Psoas muscle (tissue), 8 donors: ENCODE measurements at places on chromosomes 4 and X. TPM values are rescaled to one million over a fixed set of nuclear protein-coding genes. Genes with fewer than 3 reads are reported as not detected.
A peak's percentile ranks its signal among the peaks of the same experiment; 100 is the strongest.

DNA sequence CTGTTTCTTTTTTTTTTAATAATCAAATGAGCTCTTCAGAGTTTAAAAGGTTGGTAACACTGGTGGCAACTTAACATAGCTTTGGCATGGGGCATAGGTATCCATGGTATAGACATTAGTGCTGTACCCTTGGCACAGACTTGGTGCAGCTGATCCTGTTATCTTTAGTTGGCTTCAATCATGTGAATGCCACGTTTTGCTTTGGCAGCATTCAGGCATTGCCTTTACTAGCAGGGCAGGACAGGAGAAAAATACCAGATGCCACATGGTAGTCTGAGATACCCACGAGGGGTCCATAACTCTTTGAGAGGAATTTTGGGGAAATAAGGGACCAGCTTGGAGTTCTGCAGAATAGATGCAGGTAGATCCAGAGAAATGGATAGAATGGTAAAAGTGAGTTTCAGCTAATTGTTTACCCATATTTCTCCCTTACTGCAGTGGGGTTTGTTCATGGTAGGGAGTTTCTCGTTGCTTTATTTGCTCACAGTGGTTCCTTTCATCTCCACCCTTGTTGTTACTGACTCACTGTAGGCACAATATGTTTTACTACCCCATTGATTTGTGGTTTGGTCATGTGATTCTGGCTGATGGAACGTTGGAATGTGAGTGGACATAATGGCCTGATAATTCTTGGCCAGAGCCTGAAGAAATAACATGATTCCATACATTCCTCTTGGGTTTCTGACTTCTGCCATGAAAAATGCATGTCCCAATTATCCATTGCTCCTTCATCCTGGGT, 342.7 kb downstream of the GLUD2 start:
- no peak for DNase-seq

DNA sequence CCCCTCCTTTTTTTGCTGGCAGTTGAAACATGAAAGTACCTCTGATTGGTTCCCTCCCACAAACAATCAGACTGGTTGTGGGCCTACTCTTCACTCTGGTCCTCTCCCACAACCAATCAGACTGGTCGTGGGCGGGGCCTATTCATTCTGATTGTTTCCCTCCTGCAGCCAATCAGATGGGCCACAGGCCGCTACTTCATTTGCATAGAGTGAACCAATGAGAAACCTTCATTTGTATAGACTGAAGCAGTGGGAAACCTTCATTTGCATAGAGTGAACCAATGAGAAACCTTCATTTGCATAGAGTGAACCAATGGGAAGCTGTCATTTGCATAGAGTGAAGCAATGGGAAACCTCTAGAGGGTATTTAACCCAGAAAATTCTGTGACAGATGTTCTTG, 55.2 kb downstream of the TRMT44 start:
- DNase-seq, result no peak

DNA sequence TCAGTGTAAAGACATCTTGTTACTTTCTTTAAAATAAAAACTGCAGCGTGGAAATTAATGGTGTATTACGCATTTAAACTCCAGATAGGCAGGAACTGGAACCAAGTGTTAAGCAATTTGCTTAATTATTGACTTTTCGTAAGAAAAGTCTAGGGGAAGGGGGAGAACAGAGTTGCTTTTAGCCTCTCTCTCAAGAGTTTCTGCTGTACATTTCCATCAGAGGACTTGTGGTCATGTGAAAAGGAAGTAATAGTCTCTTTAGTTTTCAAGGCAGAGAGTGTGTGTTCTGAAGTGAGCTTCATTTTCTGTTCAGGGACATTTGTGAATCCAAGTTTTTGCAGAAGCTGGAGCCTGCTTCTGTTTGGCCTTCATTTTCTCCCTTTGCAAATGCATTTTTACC, 127.2 kb downstream of the UBE2K start:
- DNase-seq, result no peak

The EGFL6 gene
- polyA plus RNA-seq, result not detected

The SPANXN3 gene
- not detected for polyA plus RNA-seq

The CXCL5 gene
- polyA plus RNA-seq, result 0.05 TPM

DNA sequence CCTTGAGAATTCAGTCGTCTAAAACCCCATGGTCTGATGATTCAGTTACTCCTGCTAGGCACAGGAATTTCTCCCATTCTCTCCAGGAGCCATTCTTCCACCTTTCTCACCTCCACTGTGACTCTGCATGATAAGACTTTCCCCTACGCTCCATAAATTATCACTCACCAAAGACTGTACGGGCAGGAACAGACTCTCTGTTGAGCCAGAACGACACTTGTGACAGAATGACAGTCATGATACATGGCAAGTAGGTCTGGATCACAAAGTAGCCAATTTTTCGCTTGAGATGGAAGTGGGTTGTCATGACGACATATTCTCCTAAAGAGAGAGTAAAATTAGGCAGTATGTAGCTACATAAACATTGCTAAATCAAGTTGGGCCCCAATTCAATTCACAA, 59.1 kb upstream of the MAGEA10 start:
- DNase-seq, result no peak

GRCh38 chr4:70743731-70744130, 22.0 kb downstream of the RUFY3 start:
- no peak for DNase-seq

- DNase-seq, result no peak
Observed at GRCh38 chr4:74365761-74366160, 816 bp downstream of the EREG start.

DNA sequence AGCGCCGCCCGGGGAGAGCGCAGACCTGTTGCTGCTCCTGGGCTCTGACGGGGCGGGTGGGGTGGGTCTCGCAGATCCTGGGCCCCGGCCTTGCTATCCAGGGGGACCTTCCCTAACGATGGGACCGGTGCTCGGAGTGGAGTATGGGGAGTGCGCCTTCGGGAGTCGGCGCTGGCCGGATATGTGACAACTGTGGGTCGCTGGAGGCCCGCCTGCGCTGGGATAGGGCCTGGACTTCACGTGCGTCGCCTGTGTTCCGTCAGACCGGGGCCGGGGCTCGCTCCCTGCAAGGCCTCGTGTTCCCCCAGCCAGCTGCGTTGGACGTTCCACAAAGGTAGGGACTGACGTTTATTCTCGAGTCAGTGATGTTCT, 1.3 kb downstream of the TBL1X start:
- peak; percentile 70 for DNase-seq

- no peak for DNase-seq
Observed at GRCh38 chr4:57445686-57446085, 335.5 kb upstream of the IGFBP7 start.

DNA sequence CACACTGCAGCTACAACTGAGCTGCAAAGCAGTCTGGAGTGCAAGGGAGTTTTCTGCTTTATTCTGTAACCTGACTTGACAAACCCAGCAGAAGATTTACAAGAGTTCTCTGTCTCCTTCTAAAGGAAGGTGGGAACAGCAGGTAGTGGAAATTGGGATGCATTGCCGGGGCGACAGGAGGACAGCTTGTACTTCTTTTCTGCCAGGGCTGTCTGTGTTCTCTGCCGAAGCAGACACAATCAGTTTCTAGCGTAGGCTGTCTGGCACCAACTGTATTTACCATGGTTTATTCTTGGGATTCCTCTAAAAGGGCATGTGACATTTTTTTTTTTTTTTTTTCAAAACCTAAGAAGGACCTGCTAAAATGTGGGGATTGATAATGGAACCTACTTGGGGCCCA, 190.8 kb upstream of the GK2 start:
- DNase-seq, result no peak

The ITM2A gene
- 20.1 TPM for polyA plus RNA-seq

The PLAC1 gene
- polyA plus RNA-seq, result not detected

- no peak for DNase-seq
Observed at GRCh38 chr4:15336410-15337167, 91.2 kb upstream of the C1QTNF7 start.

GRCh38 chr4:44670506-44671199, 7.6 kb upstream of the GUF1 start:
- no peak for DNase-seq

The HNRNPD gene
- polyA plus RNA-seq, result 92.7 TPM

The PPP1R2C gene
- polyA plus RNA-seq, result not detected

GRCh38 chrX:154051201-154051810, 31.6 kb upstream of the IRAK1 start:
- DNase-seq, result peak; percentile 58

The PASD1 gene
- polyA plus RNA-seq, result not detected

DNA sequence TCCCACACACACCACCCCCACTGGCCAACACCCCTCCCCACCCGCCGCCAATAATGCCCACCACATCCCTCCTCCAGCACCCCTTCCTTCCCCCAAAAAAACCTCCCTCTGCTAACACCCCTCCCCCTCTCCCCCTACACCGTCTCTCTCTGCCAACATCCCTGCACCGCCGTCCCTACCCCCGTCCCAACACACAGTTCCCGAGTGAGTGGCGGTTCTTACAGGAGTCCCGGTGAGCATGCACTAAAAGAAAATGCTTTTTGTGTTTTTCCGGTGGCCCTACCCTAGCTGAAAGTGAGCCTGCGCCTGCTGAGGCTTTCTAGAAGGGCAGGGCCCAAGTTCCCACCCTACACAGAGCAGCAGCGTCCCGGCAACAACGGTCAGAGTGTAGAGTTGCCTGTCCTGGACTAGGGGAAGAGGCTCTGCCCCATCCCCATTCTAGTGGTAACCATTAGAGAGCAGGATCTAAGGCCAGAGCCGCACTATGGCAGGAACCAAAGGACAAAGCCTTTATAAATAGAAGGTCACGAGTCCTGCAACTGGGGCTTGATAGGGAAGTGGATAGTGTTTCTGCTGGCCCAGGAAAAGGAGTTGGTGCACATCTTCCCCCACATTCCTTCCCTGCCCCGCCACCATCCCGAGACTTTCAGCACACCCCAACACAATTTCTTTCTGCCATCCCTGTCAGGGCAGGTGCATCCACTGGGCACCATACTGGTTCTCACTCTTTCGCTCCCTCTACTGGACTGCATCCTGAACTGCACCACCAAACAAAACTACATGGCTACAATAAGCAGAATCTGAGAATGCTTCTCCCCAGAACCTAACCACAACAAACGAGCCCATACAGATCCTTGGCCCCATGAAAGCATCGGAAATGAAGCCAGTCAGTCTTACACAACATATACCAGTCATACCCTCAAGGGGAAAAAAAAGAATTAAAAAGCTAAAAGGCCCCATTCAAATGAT, 78.1 kb upstream of the PAGE3 start:
- DNase-seq, result no peak
